GM04503 (cell line): ENCODE measurements at places on chromosomes 7 and 10.
A peak's percentile ranks its signal among the peaks of the same experiment; 100 is the strongest.

- DNase-seq = no peak
Measured at GRCh38 chr7:27605689-27606269, 56.9 kb downstream of the HIBADH start.

DNA sequence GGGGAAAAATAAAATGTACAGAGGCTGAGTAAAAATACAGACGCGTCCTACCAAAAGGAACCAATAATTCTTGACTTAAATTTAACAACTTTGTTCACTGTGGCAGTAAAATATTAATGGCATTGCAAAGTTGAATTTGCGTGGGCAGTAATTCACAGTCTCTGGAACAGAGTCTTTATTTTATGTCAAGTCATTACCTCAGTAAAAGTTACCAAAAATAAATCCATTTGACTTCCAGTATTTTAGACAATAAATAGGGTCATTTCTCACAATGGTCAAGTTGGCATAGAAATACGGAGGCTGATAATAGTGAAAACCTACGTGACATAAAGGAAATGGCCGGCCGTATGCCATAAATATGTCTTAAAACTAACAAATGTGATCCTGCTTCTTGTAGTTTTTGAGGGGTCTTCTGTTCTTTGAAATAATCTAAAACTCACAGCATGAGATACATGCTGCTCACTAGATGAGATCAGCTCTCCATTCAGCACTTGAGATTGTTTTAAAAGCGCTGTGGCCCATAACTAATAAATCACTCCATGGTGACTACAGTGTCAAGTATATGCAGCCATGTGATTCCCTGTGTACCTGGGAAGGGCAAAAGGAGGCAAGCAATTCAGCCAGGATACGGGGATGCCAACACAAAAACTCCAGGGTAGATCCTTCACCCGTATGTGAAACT lies 75.3 kb downstream of the DOCK4 start:
- DNase-seq = no peak

DNA sequence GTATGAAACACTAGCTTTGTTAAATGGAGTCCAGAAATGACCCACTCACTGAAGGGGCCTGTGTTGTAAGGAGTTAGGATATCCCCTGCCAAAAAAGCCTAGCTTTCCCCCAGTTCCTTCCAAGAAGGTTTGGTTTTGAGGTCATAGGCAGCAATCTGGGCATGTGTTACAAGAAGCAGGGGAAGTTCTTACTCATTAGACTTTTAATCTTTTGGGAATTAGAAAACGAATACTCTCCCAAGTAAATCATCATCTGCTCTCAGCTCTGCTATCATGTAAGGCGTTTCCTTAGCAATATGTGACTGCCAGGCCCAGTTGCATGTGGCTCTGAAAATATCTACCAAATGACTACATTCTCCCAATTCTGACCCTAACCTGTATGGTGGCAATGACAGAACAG lies 3.7 kb downstream of the NOD1 start:
- DNase-seq = peak; percentile 83

DNA sequence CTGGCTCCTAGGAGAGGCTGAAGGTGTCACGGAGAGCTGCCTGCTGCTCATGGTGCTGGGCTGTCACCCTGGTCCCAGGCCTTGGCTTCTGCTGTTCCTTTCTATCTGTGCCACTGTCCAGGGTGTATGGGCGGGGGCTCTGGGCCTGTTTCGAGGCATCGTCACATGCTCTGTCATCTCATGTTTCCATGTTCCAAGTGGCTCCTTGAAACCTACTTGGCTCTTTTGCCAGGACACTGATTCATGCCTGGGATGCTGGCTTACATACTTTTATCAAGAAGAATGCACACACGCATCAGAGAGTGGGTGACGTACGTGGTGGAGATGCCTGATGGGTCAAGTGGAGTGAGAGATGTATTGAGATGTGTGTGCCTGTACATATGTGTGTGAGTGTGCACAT lies 50.9 kb downstream of the ADCY1 start:
- DNase-seq = no peak

DNA sequence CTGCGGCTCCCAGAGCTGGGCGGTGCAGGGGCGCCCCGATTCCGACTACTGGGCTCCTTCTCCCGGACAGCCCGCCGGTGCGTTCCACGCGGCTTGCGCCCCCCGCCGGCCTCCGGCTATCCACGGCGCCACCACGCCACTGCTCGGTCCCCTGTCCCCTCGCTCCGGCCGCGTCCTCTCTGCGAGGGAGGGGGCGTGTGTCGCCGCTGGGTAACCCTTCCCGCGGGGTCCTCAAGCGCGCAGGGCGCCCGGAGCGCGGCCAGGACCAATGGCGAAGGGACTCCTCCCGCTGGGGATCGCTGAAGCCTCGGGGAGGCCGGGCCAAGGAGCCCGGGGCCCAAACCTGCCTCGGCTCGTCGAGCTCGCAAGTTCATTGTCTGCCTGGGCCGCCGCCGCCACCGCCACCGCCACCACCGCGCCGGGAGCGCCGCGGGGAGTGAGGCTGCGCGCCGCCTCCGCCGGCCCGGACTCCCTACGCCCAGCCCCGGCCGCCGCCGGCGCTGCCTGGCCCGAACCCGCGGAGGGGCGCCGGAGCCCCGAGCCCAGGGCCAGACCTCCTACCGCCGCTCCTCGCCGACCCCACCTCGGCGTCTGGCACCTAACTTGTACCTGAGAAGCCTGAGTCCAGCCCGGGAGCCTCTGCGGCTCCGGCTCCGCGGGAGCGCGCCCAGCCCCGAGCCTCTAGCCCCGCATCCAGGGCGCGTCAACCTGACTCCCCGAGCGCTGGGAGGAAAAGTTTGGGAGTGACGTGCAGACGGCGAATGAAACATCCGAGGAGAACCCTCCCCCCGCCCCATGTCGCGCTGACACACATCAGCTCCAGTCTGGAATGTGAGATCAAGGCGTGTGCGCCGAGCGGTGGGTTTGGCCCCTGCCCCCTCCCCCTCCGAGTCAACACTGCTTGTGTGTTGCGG lies at the start of gene CHST15:
Gene CHST15 (minus strand): TSS at position 739 of the 914 bp plus-strand sequence. CDS start 47,386 bp downstream, outside the sequence.
- no peak for DNase-seq

DNA sequence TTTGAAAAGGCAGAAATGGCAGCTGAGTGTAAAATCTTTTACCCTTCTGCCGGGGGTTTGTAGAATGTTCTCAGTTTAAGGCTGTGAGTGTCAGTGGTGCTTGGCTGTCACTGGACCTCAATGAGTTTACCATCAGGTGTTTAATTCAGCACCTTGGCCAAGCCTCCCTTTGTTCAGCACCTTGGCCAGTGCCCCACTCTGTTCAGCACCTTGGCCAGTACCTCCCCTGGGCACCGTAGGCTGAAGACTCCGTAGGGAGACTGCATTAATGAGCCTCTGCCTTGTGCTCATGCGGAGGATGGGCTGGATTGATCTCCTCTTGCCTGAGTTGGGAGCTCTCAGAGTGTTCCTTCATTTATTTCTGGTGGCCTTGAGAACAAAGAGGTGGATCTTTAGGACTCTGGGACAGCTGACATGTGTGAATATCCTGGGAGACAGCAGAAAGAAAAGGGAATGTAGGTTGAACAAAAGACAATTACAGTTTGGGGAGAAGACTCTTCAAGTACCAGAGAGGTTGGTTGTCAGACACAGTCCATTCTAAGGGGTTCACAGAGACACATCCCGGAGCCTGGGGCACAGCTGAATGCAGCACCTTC lies 1.6 kb downstream of the FAM24A start:
- DNase-seq = peak; percentile 3

DNA sequence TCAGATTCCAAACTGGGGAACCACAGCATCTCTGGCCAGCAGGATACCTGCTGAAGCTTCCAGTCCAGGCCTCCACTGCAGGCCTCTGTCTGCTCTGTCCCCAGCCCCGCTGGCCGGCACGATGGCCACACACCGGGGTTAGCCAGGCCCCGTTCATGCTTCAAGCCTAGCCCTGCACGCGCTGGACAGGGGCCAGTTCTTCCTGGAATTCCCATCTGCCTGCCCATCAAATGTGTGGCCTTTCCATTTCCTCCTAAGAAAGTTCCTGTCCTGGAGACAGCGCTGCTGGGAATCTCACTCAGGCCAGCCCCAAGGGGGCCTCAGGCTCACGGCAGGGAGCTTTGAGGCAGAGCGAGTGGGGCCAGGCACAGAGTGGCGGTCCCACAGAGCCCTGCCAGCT lies 18.0 kb downstream of the SH2B2 start:
- DNase-seq = no peak

GRCh38 chr10:80660736-80661135 lies 123.0 kb downstream of the SH2D4B start:
- DNase-seq = no peak

DNA sequence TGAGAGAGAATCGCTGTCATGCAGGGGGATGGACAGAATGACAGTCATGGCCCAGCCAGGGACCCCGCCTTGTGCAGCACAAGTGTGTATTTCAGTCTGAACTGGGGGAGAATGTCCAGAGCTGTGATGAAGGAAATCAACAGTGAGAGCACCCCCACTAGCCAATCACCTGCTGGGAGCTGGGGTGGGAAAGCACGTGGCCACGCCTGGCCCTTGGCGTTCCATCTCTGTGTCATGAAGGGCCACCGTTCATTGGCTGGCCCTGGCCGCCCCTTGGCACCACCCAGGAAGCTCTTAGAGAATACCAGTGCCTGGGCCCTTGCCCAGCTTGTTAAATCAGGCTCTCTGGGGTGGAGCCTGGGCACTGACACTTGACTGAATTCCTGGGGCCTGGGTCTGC lies 22.8 kb downstream of the GRID1 start:
- DNase-seq = no peak

GRCh38 chr7:96224685-96225084 lies 97.2 kb downstream of the SLC25A13 start:
- no peak for DNase-seq

DNA sequence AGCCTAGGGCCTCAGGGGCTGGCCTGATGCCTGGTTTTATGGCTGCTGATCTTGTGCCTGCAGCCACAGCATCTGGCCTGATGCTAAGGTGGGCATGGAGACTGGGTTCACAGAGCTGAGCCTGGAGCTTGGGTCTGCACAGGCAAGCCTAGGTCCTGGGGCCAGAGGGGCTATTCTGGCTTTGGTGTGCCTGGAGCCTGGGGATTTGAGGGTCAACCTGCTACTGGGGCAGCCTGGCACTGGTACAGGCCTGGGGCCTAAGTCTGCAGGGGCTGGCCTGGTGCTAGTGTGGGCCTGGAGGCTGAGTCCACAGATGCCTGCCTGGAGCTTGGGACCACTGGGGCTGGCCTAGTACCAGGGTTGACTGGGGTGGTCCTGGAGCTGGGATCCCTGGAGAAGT lies 481.8 kb upstream of the GHITM start:
- no peak for DNase-seq

DNA sequence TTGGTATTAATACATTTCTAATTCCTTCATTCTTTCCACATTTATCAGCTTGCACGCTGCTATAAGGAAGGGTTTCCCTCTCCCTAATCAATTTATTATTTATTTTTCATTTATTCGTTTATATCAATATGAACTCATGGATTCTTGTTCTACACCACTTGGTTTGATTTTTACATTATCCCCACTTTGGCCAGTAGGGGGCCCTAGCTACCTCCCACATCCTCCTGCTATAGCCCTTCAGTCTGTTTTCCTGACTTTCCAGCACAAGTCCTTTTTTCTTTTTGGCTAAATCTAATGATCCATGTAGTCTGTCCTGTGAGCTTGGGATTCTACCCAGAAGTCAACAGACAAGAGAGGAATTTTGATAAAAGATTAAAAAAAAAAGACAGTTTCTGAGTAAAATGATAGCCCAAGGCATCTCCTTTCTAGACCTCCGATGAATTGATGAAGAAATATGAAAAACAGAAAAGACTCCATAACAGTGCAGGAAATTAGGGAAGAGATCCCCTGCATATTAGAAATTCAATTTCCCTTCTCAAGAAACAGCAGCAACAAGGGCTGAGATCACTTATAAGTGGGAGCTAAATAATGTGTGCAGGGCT lies 47.7 kb downstream of the LYZL2 start:
- DNase-seq = no peak

DNA sequence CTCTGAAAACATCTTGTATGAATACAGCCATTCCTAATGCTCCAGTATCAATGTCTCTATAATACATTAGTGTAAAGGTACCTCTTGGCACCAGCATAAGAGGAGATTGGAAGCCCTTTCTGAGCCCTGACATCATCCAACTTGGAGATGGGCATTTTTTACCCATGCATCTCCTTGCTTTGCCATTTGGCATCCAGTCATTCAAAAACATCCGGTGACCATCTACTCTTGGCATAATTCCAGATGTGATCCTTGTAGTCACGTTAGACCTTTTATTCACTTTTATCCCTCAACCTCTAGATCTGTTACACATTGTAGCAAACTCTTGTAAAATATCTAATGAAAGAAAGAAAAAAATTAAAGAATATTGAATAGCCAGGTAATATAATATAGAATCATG lies 17.9 kb upstream of the SGMS1 start:
- no peak for DNase-seq

DNA sequence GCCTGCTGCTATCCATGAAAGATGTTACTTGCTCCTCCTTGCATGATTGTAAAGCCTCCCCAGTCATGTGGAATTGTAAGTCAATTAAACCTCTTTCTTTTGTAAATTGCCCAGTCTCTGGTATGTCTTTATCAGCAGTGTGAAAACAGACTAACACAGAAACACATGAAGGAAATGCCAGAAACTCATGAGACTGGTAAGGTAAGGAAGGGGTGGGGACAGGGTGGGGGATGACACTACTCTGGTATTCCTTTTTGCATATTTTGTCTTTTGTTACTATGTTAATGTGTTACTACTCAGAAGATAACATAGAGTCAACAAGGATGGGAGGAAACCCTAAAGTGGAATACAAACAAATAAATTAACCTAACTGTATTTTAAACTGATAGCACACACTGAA lies 69.8 kb upstream of the DRGX start:
- DNase-seq = no peak

- DNase-seq = no peak
Measured at GRCh38 chr7:121433775-121434174, 37.7 kb upstream of the FAM3C start.

DNA sequence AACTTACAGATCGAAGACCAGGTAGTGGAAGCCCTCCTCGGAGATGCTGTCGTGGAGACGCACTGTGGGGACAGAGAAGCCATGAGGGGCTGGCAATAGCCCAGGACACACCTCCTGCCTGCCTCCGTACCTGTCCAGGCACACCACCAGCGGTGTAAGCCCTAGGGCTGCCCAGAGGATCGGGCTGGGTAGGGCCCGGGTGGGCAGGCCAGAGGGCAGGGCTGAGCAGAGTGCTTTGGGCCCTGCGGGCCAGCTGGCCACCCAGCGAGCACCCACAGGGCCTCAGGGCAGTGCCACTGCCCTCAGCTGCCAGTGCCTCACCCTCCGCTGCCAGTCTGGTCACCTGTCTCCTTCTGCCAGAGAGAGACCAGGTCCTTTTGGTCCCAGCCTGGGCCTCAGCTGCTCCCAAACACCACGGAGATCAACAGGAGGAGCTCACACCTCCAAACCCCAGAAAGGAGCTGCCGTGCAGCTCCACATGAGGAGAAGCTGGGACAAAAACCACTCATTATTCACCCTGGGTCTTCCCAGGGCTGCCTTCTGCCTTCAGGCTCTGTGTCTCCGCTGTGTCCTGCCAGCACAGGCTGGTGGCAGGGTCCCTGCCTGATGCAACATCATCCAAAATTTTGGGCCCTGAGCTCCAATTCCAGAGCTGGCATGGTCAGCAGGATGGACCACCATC lies 58.2 kb downstream of the YKT6 start:
- no peak for DNase-seq

DNA sequence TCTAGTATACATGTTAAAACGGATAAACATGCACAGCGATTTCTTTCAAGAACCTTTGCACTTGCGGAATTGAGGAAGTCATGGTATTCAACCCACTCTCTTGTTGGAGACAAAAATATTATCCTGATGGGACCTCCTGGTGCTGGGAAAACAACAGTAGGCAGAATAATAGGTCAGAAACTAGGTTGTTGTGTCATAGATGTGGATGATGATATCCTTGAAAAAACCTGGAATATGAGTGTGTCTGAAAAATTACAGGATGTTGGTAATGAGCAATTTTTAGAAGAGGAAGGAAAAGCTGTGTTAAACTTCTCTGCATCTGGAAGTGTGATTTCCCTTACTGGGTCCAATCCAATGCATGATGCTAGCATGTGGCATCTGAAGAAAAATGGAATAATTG lies 6.9 kb downstream of the THNSL1 start:
- no peak for DNase-seq
